ENCODE measurements at places on chromosomes 4 and X. TPM values are rescaled to one million over a fixed set of nuclear protein-coding genes. Genes with fewer than 3 reads are reported as not detected.
A peak's percentile ranks its signal among the peaks of the same experiment; 100 is the strongest.

DNA sequence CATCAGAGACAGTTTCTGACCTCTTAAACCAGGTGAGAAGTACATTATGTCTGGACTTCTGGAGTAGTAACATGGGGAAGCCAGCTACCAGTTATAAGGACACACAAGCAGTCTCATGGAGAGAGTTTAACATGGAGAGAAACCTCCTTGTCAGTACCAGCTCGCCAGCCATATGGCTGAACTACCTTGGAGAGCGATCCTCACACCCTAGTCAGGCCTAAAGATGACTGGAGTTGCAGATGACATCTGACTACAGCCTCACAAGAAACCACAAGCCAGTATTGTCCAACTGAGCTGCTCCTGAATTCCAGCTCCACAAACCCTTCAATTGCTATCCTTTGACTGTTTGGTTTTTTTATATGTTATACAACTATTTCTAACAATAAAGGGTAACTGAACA lies 49.8 kb downstream of the PDHA2 start:
- DNase-seq = no peak

- no peak for DNase-seq
Observed at GRCh38 chrX:8520178-8520577, 55.5 kb downstream of the VCX3B start.

DNA sequence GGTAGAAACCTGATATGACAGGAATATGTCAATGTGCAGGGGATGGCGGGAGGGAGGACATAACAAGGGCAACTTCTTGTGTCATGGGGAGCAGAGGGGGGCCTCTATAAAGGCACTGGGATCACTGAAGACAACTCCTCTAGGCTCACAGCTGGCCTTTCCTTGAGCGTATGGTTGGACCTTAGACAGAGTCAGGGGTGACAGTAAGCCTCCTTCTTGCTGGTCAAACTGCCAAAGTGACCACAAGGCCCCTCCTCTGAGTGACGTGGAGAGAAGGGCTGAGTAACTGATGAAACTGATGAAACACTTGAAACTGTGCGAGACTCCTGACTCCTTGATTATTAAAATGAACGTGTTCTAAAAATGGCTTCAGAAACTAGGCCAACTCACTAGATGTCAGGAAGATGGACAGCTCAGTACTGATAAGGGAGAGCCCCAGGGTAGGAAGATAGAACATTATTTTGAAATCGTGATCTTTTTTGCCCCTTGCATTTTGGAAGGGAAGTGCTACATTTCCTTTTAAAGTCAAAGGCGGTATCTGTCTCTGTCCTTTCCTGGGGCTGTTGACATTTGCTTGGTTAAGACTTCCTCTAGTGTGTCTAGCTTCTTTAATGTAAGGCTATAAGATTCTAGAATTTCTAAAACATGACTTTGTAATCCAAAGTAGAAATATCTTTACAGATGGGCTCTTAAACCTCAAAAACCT lies 1.6 kb downstream of the RAB33A start:
- no peak for DNase-seq

- peak; percentile 54 for DNase-seq
Observed at GRCh38 chrX:131841496-131842437, 181.3 kb upstream of the STK26 start.

DNA sequence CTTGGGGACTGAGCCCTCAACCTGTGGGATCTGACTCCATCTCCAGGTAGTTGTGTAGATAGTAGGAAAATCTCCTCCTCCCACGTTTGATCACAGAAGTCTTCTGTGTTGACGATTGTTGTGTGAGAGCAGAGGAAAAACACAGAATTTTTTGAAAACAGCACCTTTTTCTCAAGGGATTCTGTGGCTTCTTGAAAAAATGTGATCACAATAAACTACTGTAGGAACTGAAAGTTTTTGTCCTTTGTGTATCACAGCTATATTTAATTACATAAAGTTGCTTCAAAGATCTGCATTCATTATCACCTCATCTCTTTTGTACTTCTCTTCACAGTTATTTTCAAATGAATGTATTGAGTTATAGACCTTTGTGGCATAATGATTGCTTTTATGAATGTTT lies 85.1 kb downstream of the AFF1 start:
- no peak for DNase-seq

Gene RHOXF2
- total RNA-seq = not detected

DNA sequence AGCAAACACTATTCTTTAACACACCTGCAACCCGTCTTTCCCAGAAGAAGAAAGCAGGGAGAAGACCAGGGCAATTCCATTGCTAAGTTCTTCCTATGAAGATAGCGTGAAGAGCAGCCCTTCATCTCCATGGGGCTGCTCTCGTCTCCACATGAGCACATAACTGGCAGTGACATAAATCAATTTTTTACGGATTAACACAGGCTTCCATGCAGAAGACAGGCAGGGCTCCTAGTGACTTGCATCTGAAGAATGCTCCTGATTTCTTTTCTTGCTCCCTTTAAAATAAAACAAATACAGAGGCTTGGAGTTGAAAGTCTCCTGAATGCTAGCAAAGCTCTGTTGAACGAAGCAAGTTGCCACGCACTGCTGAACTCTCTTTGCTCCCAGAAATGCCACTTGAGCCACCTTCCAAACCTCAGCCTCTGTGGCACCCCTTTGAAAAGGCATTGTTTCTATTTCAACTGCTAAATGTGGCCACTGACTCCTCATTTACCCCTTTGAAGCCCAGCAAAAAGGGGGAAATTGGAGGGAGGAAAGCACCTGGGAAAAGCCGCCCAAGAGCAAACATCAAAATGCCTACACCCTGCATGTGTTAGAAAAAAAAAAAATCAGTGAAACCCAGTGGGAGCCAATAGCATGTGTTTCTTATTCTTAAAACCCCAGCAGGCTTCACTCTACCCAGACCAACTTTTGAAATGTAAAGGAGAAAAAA lies 383.7 kb downstream of the IDS start:
- no peak for DNase-seq

DNA sequence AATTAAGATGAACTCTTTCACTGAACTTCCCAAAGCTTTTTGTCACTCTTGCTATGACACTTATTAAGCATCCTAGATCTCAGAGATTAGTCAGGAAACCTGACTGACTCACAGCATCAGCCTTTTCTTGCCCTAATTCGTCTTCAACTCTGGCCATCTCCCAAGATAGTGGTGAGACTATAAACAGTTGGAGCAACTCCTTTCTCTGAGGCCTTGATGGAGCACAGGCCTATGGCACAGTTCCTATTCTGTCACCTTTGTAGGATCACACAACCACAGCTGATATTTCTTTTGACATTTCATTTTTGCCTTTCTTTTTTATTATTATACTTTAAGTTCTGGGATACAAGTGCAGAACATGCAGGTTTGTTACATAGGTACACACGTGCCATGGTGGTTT lies 217.6 kb downstream of the PRR32 start:
- DNase-seq = no peak

Gene KLB
- total RNA-seq = not detected

GRCh38 chr4:170093973-170094535 lies 4.3 kb upstream of the AADAT start:
- no peak for DNase-seq

Gene TMEM156
- total RNA-seq = not detected

DNA sequence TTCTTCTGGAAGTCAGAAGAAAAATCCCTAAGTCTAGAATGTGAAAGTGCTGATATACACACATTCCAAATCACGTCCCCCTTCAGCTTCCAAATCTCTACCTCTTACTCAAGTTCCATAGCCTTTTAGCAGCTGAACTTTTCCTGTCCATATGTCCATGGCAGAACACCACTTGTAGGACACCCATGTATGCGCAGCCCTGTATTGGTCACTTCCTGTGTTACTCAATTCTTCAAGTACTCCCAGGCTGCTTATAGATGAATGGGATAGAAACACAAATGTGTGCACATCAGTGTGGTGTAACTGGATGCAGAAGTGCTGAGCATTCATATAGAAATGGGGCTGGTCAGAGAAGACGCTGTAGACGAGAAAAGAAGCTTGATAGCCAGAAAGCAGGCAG lies 18.8 kb downstream of the SRPX2 start:
- no peak for DNase-seq

Gene SCML2
- 8.2 TPM for total RNA-seq

- no peak for DNase-seq
Observed at GRCh38 chrX:48541140-48541814, 1.8 kb downstream of the TBC1D25 start.

DNA sequence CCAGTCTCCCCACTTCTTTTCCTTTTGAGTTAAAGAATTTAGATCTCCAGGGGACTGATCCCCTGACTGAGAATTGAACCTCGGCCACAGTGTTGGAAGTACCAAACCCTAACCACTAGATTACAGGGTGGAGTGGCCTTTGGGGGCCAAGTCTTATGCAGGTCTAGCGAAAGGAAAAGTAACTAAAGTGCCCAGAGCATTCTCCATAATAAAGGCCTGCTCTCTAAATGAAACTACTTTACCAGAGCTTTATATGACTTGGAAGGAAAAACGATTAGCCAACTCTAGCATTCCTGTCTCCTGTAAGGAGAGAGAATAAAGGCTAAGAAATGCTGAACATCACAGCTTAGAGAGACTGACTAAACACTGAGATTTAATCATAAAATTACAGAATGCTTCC lies 788.0 kb downstream of the C4orf33 start:
- DNase-seq = no peak

DNA sequence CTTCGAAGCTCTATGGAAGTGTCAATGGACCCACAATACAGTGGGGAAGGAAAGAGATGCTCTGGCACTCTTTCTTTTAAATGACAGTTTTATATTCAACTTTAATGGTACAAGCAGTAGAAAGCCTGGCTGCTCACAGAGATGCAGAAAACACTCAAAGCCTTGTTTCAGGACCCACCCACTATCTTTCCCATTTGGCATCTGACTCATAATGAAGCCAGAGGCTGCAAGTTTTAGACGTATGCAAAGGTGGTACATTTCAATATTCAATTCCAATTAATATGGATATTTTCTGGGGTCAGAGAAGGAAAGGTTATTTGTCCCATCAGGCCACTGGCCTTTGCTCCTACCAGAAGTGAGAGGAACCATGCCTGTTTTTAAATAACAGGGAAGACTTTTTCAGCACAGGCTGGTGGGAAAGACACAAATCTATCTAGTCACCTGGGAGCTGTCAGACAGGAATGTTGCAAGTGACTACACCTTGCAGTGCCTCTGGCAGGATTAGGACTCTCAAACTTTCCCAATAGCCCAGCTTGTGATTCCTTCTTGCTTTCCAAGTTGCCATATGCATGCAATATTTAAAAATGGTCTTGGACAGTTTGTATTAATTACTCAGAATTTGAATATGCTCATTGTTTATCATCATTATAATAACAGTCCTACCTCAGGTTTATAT lies 70.0 kb upstream of the RAB40AL start:
- DNase-seq = no peak

Gene NAP1L5
- 4.9 TPM for total RNA-seq

Measured in mesothelial cell of epicardium (in vitro differentiated cells).